T follicular helper cell (primary cell): ENCODE measurements at places on chromosomes 2 and 18.

GRCh38 chr2:30029804-30030203 is 108.4 kb upstream of the ALK start:
- DNase-seq = no peak

DNA sequence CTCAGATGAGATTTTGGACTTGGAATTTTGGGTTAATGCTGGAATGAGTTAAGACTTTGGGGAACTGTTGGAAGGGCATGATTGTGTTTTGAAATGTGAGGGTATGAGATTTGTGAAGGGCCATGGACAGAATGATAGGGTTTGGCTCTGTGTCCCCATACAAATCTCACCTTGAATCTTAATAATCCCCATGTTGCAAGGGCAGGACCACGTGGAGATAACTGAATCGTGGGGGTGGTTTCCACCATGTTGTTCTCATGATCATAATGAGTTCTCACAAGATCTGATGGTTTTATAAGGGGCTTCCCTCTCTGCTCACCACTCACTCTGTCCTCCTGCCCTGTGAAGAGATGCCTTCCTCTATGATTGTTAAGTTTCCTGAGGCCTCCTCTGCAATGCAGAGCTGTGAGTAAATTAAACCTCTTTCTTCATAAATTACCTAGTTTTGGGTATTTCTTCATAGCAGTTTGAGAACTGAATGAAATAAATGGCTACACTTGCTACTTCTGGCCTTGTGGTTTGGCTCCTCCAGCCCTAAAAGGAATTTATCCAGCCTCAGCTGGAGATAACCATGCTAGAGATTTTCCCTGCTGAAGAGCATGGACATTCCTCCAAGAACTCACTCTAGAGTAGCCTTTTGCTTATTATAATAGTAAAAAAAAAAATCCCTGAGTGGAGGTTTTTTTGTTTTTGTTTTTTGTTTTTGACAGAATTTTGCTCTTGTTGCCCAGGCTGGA is 144.3 kb upstream of the TFPI start:
- DNase-seq = no peak

- DNase-seq = no peak
Measured at GRCh38 chr2:169106563-169107545, 37.5 kb downstream of the DHRS9 start.

GRCh38 chr2:238720232-238720672 is 127.6 kb upstream of the TWIST2 start:
- peak; percentile 6 for DNase-seq

GRCh38 chr2:191915750-191916149 is 68.9 kb upstream of the CAVIN2 start:
- DNase-seq = no peak
